ENCODE measurements at places on chromosomes 1 and 21.

GRCh38 chr1:65163201-65163805 is 15.3 kb downstream of the AK4 start:
- no peak for DNase-seq

DNA sequence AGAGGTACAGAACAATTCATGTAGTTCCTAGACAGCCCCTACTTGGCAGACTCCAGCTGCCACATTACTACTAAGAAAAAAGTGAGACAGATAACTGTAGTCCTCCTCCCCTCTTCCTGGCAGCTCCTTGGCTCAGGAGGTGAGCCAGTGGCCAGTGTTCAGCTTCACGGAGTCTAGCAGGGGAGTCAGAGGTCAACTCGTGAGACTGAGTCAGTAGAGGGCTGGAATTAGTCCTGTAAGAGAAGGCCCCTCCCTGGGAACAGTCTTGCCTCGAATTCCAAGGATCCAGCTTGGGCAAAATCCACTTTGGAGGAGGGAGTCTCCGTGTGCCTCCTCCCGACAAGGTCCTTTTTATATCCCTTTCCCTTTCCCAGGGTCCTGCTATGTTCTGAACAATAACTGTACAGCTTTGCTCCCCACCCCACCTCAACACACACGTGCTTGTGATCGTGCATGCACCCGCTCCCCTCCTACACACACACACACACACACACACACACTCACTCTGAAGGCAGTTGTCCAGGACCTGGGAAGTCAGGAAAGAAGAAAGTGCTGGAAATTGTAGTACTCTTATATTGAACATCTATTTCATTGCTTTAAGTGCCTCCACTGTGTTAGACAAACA is 22.5 kb upstream of the SLC27A3 start:
- no peak for DNase-seq

- no peak for DNase-seq
Measured at GRCh38 chr1:47554901-47555300, 117.1 kb downstream of the FOXD2 start.

- no peak for DNase-seq
Measured at GRCh38 chr1:24707687-24708086, 37.6 kb upstream of the CLIC4 start.

GRCh38 chr21:31172328-31172727 is 134.1 kb upstream of the KRTAP19-8 start:
- no peak for DNase-seq
